Mesenchymal stem cell (in vitro differentiated cells and primary cell): ENCODE measurements at places on chromosomes 3 and 15.

- DNase-seq: no peak
These were observed 282.3 kb upstream of the NECTIN3 start for GRCh38 chr3:110789315-110789714.

- DNase-seq: peak; percentile 32
These were observed 96.8 kb downstream of the SLMAP start for GRCh38 chr3:57852896-57853295.

DNA sequence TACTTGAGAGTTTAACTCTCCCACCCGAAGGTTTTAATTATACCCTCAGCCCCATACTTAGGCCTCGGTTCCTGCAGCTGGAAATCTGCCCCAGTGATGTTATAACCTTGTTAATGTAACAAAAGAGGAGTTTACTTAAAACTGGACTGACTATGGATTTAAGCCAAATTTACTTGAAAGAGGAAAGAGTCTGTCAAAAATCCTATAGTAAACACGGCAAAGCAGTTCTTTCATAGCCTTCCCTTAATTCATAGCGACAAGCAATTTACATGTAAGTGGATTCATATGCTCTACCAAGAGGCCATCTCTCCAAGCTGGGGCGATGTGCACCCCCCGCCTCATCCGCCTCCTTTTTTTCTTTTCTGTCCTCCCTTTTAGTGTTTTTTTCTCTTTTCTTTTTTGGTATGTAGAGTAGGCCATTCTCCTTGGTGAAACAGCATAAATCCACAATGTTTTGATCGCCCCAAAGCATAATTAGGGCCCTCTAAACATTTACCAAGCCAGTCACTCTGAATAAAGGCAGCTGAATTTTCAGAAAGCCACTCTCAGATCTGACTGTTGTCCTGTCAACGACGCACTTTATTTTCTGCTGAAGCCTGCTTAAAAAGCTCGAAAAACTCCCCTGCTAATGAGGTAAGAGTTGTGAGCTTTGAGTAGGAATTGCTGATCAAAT, 373.1 kb upstream of the WNT5A start:
- DNase-seq: no peak

GRCh38 chr15:98800437-98801233, 152.3 kb downstream of the IGF1R start:
- DNase-seq: peak; percentile 89

GRCh38 chr15:88241060-88241459, 15.5 kb downstream of the NTRK3 start:
- DNase-seq: no peak

DNA sequence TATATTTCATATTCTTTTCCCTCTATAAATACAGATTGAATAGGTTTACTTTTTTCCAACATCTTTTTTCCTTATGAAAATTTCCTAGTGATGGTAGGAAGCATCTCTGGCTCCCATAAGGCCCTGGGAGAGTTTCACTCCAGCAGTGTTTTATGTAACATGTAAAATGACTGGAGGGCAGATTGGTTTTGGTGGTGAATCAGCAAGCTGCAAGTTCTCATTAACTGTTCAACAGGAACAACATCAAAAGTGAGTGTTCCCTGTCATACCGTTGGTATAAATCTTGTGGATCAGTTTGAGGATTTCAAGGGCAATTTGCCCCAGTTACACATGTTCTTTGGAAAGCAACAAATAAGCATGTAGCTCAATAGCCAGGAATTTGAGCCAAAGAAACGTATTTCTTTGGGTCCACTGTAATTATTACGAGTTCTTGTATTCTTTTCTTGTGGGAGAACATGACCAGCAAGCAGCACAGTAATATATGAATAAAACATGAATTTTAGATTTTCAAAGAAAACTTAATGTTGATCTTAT, 345.7 kb downstream of the SV2B start:
- no peak for DNase-seq

GRCh38 chr15:71250936-71251583, 135.8 kb downstream of the THSD4 start:
- DNase-seq: no peak

DNA sequence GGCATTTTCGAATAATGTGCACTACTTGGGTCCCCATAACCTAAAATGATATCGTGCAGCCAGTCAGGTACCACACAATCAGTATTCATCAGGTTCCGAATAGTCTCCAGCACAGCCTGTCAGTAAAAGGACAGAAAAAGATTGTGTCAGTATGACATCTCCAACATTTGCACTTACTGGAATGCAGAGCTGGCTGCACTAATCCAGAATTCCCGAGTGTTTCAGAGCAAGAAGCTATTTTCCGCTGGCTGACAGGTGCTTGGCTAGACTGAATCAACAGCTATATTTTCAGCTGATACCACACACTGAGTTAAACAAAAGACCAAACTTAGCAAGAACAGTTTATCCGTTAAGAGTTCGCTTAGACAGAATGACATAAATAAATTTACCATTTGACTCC, 68.8 kb downstream of the AQR start:
- DNase-seq: no peak

DNA sequence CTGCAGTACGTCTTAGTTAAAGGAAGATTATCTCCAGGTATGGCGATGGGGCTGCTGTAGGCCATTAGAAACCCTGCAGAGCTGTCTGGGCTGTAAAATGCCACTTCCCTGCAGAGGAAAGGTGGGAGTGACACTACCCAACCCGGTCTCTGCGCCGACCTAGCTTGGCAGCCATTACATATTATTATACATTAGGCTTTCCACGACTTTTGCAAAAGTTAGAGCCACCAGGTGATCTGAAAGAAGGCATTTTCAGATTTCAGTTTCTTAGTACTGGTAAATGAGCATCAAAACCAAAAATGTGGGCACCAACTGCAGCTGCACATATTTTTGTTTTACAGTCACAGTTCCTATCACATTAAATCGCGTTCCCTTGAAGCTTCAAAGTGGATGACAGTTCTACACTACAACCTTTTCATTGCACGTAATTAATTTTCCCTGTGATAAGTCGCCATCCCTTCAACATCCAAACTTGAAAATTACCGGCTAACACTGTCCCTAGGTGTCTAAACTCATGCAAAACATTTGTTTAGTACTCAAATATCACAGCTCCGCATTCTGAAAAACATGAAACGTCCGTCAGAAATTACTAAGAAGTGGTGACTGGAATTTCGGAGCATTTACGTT, 81.4 kb upstream of the CHD2 start:
- DNase-seq: no peak

DNA sequence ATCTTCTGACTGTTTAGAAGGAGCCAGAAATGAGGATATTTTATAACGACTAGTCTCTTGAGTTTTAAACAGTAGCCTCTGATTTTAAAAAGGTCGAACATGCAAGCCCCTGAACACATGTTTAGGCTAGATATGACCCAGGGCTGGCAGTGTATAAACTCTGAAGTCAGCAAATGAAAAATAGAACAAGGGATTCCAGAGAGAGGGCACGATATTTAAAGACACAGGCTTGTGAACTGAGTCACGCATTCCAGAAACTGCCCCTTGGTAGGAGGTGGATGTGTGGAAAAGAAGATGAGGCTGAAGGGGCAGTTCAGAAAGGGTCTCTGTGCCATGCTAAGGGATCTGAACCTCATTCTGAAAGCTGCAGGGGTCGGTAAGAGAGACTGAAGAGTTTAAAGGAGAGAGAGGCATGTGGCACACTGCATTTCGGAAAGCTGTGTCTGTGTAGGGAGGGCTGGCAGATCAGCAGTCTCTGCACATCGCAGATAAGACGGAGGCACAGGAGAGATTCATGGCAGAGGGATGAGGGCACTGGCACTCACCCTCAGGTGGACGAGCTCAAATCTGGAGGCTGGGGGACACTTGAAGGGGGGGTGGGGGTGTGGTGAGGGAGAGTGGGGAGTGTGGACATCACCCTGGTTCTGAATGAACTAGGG, 22.1 kb downstream of the ST8SIA2 start:
- DNase-seq: no peak

DNA sequence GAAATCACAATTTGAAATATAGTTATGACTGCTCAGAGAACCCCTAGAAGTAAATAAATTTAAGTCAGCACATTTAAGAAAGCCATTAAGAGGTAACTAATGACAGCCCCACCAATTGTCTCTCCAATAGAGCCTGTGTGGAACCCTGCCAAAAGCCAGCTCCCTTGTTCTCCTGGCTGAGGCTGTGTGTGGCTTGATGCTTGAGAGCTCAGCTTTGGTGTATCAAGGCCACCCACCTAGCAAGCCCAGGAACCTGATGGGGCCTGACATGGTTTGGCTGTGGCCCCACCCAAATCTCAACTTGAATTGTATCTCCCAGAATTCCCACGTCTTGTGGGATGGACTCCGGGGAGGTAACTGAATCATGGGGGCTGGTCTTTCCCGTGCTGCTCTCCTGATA, 106.9 kb downstream of the LRRN1 start:
- no peak for DNase-seq

- DNase-seq: peak; percentile 71
These were observed 984.1 kb downstream of the EPHA3 start for GRCh38 chr3:90091549-90091948.

DNA sequence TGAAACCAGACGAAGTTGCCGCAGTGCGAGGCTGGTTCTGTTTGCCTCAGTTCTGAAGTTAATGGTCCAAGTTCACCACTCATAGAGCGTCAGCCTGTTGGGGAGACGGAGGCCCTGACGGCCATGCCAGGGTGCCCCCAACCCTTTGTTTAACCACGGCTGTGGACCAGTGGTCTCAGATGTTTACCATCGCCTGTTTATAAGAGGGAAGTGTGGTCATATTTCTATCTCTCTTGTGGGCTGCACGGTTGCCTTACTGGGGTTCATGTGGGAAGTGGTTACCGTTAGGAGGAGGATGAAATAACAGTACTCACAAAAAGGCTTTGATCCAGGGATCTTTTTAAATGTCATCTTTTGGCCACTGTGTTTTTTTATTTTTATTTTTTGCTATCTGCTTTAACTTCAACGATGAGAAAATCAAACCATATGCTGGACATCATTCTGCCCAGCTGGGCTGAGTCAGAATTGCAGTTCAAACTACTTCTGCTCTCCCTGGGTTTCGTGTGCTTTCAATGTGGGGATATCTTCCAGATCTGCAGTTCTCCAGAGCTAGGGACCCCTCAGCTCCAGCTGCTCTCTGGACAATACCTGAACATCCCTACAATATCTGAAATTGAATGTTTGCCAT, 17.8 kb downstream of the SMAD3 start:
- no peak for DNase-seq

- DNase-seq: no peak
These were observed 691 bp upstream of the HDGFL3 start for GRCh38 chr15:83208367-83208661.

- peak; percentile 86 for DNase-seq
These were observed 221.9 kb upstream of the LRIG1 start for GRCh38 chr3:66722675-66723074.

GRCh38 chr3:135844386-135844785, 121.1 kb upstream of the PPP2R3A start:
- no peak for DNase-seq

GRCh38 chr3:158091531-158091930, 14.7 kb downstream of the SHOX2 start:
- DNase-seq: peak; percentile 51

- peak; percentile 16 for DNase-seq
These were observed 756 bp upstream of the RASGRF1 start for GRCh38 chr15:79091204-79091867.

DNA sequence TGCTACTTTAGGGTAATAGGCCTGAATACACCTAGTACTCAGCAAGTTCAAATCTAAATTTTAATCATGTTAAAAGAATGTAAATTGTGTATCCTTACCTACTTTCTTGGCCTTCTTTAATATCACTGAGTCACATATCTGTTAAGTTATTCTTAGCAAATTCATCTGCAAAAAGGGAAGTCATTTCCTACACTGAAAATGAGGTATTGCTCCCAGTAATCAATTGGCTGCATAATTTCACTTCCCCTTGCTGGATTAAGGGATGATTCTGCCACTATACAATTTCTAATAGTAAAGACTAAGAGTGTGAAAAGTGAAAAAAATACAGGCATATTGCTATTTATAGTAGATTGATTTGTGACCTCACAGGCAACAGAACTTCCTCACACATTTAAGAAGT, 47.8 kb downstream of the CCDC54 start:
- no peak for DNase-seq

GRCh38 chr3:128933922-128934253, 54.5 kb downstream of the ACAD9 start:
- DNase-seq: no peak

- no peak for DNase-seq
These were observed 582.8 kb upstream of the BCHE start for GRCh38 chr3:166420071-166420470.

GRCh38 chr3:65146179-65146578, 458.4 kb upstream of the ADAMTS9 start:
- DNase-seq: peak; percentile 11

- DNase-seq: no peak
These were observed 422.1 kb upstream of the TGFBR2 start for GRCh38 chr3:30184091-30184810.

DNA sequence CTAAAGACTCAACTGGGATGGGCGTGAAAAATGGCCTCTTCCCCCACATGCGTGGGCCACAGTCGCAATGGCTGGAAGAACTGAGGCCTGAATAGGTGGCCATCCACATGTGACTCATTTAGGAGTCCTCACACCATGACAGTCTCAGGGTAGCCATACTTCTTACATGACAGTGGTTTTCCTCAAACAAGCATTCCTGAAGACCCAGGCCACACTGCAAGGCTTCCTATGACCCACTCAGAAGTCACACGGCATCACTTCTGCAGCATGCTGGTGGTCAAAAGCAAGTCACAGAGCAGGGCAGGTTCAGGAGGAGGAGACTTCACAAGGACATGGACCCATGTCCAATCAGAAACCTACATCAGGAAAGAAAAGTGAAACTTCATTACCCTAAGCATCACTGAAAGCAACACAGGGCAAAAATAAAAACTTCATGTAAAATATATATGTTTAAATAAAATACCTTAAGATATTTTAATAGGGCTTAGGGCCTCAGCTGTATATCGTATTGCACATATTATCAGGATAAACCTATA, 257.1 kb downstream of the OPA1 start:
- no peak for DNase-seq
